Suppressor macrophage (primary cell): ENCODE measurements at places on chromosomes 7 and 10.

DNA sequence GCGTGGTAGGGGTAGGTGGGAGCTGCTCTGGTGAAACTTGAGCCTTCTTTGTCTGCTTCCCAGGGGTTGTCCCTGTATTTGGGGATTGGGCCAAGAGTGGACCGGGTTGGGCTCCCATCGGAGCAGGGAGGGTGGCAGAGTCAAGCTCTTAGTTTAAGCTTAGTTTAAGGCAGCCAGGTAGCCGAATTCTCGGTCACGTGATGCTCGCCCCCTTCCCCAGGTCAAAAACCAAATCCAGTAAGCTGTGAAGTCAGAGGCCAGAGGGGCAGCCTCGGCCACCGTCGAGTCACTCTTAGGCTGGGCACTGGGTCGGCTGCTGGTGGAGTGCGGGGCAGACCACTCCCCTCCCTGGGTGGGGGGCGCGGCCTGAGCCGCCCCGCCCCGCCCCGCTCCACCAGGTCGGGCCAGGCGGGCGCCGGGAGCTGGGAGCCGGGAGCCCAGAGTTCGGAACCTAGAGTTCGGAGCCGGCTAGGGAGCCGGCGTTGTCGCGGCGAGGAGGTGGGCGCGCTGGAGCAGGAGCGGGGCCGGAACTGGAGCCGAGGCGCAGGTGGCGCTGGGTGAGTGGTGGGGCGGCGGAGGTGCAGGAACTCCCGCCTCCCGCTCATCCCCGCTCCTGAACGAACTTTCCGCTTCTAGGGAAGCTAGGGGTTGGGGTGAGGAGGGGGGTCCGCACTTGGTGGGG, 2.8 kb upstream of the LZTS2 start:
- DNase-seq = peak; percentile 20

GRCh38 chr7:130887957-130888371, 154.0 kb upstream of the KLF14 start:
- DNase-seq = no peak

DNA sequence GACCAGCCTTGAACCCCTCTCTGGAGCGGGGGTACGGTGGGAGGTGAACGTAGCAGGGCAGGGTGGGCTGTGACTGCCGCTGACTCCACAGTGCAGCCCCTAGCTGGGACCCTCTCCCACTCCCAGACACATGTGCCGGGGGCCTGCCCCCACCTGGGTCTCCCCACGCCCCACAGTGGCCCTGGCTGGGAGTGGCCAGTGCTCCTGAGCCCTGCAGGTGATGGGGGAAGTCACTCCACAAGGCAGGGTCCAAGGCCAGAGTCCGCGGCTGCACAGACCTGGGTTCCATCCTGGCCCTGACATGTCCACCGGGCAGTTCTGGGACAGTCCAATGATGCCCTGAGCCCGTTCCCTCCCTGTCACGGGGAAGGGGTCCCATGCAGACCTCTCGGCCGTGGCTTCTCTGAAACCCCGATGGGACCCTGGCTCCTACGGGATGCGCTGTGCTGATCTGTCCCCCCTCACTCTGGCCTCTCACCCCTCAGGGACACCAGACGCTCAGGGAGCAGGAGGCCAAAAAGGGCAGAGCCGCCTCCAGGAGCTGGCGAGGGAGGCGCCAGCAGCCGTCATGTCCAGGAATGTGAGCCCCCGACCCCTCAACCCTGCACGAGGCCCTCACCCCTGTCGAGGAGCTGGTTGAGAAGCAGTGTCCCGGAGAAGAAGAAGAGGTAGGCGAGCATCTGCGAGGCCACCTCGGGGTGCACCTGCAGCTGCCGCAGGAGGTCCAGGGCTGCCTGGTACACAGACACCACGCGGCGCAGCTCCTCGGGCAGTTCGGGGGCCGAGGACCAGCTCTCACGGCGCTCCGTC, 40.4 kb downstream of the AP5Z1 start:
- no peak for DNase-seq

GRCh38 chr7:123327661-123328060, 127.9 kb upstream of the SLC13A1 start:
- no peak for DNase-seq

GRCh38 chr7:84637568-84638338, 443.2 kb upstream of the SEMA3A start:
- peak; percentile 22 for DNase-seq

GRCh38 chr10:133440633-133441285, 13.0 kb upstream of the SCART1 start:
- no peak for DNase-seq

- DNase-seq = no peak
Observed at GRCh38 chr7:111855842-111856227, 293.5 kb upstream of the IMMP2L start.

DNA sequence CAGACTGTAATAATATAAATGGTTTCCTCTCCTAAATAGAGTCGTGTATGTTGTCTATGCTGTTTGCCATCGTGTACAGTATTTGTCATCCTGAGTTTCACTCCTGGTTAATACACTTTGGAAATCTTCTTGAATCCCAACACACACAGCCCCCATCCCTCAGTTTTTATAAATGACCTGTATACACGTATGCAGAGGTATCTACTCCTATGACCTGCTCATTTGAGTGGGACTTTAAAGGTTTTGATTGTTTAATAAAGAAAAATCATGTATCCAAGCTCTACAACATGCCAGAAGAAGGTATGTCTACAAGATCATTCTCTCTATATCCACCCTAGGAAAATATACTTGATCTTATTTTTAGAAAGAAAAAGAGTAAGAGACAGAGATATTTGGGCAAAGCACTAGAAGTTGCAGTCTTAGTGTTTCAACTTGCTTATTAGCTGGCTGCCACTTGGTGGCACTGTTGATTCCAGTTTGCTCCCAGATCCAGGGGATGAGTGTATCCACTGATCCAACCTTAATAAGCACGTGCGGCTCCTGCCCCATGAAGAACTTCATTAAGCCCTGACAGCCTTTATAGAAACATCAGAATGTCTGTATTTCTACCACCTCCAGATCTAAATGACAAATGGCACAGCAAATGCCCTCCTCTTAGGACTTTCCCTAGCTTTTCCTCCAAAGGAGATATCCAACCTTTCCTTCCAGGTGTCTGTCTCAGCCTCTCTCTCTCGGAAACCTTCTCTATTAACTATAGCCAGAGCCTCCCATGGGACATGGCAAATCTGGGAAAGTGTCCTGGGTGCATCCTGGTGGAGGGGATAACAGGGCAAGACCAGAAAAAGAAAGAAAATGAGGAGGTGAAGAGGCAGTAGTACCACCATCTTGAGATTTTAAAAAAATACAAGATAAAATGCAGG, 181.6 kb upstream of the NEBL start:
- peak; percentile 45 for DNase-seq

DNA sequence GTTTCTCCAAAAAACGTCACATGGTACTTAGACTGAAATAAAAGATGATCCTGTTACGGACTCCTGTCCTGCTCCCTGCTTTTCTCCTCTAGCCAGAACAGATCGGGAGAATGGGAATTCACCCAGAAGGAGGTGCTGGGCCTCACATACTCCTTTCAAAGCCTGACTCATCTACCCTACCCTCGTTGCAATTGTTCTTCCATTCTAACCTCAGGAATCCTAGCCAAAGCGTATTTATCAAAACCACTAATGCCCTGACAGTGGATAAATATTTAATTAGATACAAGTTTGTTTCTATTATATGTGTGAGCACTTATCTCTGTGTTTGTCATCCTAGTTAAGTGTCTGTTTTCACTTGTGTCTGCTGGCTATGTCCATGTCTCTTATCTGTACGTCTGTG, 21.7 kb downstream of the ZCWPW1 start:
- no peak for DNase-seq
